ENCODE measurements at places on chromosomes 1 and 21.

GRCh38 chr1:53766831-53767405 is 28.0 kb upstream of the GLIS1 start:
- no peak for DNase-seq

DNA sequence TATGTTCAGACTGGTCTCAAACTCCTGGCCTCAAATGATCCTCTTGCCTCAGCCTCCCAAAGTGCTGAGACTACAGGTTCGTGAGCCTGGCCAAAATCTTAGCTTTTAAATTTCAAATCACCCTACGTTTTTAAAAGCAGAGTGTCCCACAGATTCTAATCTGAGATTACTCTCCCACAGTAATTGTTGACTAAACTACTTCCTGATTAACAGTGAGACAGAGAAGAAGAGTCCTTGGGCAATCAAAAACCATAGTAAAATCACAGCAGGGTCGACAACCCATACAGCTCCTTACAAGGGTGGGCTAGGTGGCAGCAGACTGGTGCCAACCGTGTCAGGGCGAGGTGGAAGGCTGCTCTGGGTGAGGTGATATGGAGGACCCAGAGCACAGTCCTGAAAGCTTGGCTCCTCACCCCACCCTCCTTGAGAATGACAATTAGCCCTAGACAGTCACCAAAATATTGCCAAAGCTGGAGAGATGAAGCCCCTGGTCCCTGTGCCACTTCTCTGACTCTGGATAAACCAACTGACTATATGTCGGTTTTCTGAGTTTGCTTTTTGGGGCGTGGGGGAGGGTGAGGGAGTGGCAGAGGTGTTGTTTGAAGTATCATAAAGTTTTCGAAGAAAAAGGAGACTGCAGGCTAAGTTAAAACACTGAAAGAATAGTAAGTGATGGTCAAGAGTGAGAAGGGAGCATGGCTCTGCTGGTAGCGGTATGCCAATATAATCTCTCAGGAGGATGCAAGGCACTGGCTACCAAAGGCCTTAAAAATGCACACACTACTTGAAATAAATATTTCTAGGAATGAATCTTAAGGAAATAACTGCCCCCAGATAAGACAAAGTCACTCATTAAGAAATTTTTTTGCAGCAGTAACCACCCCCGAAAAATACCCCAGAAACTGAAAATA is 86.8 kb downstream of the SLC45A1 start:
- no peak for DNase-seq

DNA sequence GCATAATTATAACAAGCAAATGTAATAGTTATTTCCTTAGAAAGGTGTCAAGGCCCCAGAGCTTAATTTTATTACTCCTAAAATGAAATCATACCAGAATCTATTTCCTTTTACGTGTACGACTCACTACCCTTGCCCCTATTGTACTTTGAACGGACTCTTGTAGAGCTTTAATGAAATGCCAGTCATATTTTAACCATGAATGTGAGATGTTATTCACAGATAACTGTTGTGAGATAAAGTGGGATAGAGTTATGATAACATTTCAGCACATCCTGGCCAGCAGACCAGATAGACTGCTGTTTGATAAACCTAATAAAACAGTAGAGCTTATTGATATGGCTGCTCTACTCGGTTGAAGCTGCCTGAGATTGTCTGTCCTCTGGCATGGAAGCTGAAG is 500.8 kb upstream of the PBX1 start:
- DNase-seq: no peak

DNA sequence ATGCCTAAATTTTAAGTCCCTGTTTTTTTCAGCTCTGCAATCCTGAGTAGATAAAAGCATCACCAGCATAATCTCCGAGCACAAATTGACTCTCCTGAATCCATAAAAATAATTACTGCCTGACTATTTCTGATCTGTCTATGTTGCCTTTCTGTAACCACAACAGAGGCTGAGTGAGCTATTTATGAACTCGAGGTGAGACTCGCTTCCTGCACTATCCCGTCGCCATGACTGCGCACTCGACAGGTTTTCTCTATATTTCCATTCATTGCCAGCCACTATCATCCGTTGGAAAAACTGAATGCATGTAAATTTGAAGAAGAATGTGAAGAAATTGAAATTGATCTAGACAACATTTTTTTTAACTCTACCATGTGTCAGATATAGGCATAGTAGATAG is 897.2 kb downstream of the ADGRL2 start:
- DNase-seq: no peak

DNA sequence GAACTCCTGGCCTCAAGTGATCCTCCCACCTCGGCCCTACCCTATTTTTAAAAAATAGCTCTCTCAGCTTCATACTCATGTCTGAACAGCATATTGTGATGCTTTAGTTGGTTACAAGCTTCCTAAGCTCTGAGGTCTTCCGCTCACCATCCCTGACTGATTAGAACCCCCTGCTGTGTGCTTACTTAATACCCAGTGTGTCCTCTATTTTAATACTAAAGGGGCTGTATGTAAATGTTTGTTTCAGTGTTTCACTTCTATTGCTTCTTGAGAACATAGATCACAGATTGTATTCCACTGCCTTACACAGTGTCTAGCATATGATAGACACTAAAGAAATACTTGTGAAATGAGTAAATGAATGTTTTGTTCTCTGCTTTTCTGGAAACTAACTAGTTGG is 29.8 kb downstream of the ZYG11B start:
- DNase-seq: no peak

DNA sequence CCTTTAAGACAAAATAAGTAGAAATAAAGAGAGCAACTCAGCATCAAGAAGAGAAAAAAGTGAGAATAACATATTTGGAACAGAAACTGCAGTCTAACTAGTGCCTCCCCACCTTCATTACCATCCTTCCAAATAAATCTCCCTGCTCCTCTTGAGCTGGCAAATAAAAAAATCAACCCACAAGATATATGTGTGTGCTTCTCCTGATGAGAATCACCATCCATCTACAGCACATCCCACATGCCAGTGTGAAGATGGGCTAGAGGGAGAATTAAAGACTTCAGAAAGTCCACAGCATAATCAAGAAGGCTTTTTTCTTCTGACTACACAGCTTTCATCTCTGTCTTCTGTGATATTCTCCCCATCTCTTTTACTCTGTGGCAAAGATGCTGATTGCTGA is 244.1 kb downstream of the SPATA17 start:
- no peak for DNase-seq

DNA sequence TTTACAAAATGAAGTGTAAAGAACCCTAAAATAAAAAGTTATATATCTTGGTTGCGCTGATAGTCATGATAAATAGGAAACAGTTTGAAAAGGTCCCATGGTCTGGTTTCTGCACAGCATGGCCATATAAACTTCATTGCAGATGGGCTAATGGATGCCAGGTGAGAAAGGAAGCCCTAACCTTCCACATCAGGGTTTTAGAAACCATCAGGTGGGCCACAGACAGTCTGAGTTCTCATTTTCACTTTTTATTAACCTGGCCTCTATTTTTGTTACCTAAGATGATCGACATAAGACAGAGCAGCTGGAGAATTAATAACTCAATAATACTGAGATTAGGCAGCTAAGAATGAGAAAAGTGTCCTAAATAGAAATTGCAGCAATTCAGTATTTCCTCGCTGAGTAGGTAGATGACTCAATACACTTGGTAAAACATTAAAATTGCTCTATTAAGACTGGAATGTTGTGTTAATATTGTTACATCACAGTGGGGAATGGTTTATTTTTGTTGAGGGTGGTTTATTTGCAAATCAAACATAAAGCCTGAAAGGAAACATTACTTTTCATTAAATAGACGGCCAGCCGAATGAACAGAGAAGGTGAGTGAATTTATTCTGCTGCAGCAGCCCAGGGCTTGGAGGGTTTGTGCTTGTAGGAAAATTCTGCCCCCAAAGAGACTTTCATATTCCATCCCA is 21.1 kb downstream of the C1orf21 start:
- no peak for DNase-seq

GRCh38 chr1:9151328-9151860 is 22.5 kb upstream of the GPR157 start:
- no peak for DNase-seq

GRCh38 chr1:220642285-220642684 is 47.9 kb upstream of the C1orf115 start:
- DNase-seq: no peak

- no peak for DNase-seq
These were observed 185.2 kb upstream of the TMEM51 start for GRCh38 chr1:14968251-14968851.

DNA sequence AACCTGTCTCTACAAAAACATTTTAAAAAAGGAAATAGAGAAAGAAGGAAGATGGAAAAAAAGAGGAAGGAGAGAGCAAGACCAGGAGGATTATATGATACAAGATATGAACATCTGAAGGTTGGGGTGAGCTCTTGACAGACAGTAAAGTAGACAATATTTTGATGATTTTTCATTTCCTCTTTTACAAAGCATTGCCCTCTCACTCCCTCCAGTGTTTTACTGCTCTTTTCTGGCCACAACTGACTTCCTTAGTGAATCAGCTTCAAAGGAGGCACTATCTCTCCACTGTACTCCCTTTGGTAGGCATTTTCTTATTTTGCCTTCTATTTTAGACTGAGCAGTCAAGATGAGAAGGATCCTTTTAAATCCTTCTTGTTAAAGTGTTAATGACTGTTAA is 296.7 kb downstream of the KCTD3 start:
- no peak for DNase-seq

- no peak for DNase-seq
These were observed 210.3 kb downstream of the TOMM20 start for GRCh38 chr1:234918181-234918841.

GRCh38 chr1:100344774-100345173 is 7.5 kb upstream of the CDC14A start:
- no peak for DNase-seq

DNA sequence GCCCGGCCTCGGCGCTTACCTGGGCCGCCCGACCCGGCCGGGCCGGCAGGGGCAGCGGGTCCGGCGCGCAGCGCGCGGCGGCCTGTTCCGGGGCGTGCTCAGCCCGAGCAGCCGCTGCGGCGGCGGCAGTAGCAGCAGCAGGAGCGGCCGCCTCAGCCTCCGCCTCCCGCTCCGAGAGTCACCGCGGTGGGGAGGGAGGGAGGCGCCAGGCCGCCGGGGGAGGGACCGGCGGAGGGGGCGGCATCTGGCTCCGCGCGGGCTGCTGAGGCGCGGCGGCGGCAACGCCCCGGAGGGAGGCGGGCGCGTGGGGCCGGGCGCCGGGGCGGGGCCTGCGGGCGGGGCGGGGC is at the start of gene CTNNBIP1:
Gene CTNNBIP1, minus strand, starts transcription at position 194 of the 347 bp plus-strand sequence. CDS start 38,205 bp downstream, outside the sequence.
- DNase-seq: peak; percentile 90

DNA sequence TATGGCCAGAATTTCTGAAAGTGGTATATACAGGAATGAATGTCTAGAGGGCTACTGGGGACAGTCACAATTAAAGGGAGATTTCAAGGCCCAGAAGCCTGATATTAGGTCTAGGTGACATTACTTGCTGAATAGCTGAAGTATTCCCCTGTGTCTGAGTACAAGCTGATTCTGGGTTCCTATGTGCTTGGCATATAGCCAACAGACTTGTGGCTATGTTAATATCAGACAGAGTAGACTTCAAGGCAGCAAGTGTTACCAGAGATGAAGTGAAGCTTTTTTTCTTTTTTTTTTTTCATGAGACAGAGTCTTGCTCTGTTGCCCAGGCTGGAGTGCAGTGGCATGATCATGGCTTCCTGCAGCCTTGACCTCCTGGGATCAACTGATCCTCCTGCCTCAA is 8.3 kb downstream of the TTC4 start:
- DNase-seq: no peak

GRCh38 chr21:31874812-31875212 is 2.0 kb downstream of the HUNK start:
- DNase-seq: no peak

GRCh38 chr1:3062616-3063378 is 6.2 kb upstream of the PRDM16 start:
- DNase-seq: no peak

DNA sequence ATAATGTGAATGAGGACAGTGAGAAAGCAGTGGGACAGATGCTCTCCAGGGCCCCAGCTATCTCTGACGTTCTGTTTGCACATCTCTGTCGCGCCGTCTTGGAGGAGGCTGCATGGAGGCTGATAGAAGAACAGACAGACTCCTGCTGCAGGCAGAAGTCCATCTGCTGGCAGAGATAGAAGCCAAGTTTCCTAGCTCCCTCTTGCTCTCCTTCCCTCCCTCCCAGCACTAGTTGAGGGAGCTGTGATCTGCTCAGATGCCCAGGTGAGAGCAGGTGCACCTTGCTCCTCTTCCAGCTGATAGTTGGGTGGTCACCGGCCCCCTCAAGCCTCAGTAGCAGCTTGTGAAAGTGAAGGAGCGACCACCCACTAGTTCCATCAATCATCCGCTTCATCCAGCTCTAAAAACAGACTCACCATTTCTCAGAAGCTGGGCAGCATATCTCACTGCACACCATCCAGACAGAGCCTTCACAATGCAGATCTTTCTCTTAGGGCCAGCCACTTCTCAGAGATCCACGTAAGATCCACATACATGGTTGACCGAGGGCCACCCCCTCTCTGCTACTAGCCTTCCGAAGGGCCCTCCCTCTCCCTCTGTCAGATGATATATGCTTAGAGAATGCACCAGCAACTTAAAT is 12.9 kb downstream of the LRRN2 start:
- DNase-seq: no peak

GRCh38 chr1:21586846-21587601 is 77.8 kb downstream of the ALPL start:
- no peak for DNase-seq
